Fibroblast of the aortic adventitia (primary cell): ENCODE measurements at places on chromosomes 12 and 14. TPM values are rescaled to one million over a fixed set of nuclear protein-coding genes. Genes with fewer than 3 reads are reported as not detected.

SLC10A1 gene
- not detected in 2 replicates for total RNA-seq

TAS2R8 gene
- 0.45 TPM in 1 of 2 replicates, not detected in the other for total RNA-seq

RNF212B gene
- not detected in 2 replicates for total RNA-seq

STYX gene
- total RNA-seq: 9.3 and 50.7 TPM in 2 replicates

RASSF8 gene
- total RNA-seq: 85.8 and 128 TPM in 2 replicates

PRB4 gene
- total RNA-seq: not detected in 2 replicates

CCDC59 gene
- total RNA-seq: 17.3 and 57.1 TPM in 2 replicates

LRFN5 gene
- total RNA-seq: 12.1 and 12.8 TPM in 2 replicates

DNA sequence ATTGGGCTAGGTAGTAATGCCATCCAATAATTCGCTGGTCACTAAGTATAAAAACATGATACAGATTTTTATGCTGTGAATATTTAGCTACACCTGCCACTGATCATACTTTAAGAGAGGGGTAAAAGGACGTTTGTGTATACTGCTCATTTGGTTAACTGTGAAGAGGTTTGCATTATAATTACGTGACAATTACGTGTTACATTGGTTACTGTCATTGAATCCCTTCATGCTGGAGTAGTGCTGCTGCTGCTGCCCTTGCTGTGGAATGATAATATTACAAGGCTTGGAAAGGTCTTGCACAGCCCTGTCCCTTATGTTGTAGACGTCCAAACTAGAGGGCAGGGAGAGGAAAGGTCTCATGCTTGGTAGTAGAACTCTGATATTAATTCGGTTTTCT, 312.2 kb upstream of the ATP2B1 start:
- DNase-seq: no peak

- DNase-seq: no peak
These were observed 155.8 kb upstream of the FKBP4 start for GRCh38 chr12:2639020-2639298.

DNA sequence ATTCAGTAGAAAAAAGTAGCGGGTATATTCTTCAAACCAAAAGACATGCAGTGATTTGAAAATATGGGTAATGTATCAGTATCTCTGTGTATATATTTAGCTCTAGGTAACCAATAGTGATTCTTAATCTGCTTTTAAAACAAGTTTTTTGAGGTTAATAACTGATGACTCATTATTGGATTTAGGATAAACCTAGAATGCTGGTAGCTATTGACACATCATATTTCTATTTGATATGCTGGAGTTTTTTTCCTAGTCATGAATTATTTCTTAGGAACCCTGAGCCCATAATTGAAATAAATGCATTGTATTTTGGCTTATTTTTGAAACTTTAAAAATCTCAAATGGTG, 15.5 kb downstream of the ARF6 start:
- no peak for DNase-seq

- no peak for DNase-seq
These were observed 55.6 kb downstream of the ESRRB start for GRCh38 chr14:76431538-76431937.

GRCh38 chr12:4991801-4992200, 51.9 kb upstream of the KCNA5 start:
- DNase-seq: no peak

DNA sequence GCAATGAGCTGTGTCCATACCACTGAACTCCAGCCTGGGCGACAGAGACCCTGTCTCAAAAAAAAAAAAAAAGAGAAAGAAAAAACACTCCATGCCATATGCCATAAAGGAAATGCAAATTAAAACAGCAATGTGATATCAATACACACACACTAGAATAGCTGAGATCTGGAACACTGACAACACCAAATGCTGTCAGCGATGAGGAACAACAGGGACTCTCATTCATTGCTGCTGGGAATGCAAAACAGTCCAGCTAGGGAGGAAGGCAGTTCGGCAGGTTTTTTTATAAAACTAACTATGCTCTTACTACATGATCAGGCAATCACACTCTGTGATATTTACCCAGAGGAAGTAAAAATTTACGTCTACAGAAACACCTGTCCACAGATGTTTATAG, 3.4 kb upstream of the ABCB9 start:
- DNase-seq: no peak

GRCh38 chr12:46207644-46208043, 61.2 kb downstream of the SLC38A1 start:
- DNase-seq: no peak

DNA sequence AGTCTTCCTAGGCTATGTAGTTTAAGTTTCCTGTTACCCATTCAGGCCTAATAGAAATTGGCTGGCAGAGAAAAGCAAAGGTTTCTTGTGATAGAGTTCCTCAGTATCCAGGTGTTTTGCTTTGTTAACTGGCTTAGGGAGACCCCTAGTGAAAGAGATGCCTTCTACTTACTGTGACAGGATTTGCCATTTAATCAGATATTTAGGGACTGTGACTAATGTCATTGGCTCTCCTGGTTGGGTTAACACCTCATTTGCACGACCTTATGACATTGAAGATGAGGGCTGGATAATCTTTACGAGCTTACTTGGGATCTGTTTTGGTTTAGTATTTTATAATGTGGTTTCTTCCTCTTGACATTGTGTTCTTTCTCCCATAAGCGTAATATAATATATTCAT, 5.8 kb downstream of the MON2 start:
- DNase-seq: no peak

DNA sequence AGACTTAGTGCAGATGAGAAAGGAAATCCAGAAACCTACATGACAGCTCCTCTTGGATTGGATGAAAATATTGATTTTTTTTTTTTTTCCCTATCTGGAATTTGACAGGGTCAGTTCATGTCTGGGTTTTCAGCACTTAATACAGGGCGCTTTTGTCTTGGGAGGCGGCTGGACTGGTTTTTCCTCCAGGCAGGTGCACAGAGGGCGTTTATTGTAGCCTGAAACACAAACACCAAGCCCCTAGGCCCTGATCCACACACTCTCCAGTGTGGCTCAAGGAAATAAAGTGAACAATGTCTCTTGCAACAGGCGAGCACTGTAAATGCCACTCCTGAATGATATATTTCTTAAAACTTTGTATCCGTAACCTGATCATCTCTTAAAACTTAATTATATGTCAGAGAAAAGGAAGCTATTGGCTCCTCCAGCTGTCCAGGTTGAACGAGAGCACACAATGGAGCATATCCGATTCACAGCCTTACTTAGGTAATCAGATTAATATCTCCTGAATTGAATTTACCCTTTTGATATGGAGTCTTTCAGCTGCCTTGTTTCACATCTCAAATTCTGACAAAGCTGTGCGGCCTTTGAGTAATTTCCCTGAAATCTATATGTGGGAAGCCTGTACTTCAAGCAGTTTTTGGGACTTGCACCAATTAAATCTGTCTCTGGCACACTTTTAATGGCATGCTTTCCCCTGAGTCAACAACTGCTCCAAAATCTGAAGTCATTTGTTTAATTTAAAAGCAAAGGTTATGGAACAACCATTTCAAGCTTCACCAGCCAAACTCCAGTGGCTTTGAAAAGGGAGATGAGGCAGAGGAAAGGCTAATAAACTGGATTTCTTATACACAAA, 485.7 kb downstream of the ZFP36L1 start:
- DNase-seq: peak; percentile 62

- DNase-seq: no peak
These were observed 112.5 kb downstream of the DENND5B start for GRCh38 chr12:31478425-31478824.

GRCh38 chr12:115813256-115813655, 464.2 kb downstream of the MED13L start:
- no peak for DNase-seq

GRCh38 chr12:45433441-45433868, 217.6 kb downstream of the ANO6 start:
- no peak for DNase-seq

GRCh38 chr12:132062481-132062880, 81.6 kb downstream of the DDX51 start:
- DNase-seq: no peak

GRCh38 chr12:116498471-116498870, 60.7 kb upstream of the MAP1LC3B2 start:
- peak; percentile 81 for DNase-seq

GRCh38 chr14:101973356-101973755, 9.0 kb downstream of the DYNC1H1 start:
- DNase-seq: no peak

DNA sequence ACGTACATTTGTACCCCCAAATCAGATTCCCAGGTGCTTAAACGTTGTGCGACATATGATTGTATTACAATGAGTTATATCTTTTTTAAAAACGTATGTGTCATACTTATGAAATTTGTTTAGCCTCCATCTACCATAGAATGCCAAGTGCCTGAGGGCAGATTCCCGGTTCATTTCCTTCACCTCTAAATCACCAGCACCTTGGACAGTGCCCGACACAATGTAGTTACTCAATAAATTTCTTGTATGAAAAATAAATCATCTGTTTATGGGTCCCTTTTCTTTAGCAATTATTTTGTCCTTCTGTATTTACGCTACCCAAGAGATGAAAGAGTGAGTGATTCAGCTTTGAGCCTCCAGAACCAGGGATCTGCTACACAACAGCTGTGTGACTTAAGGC, 157.4 kb downstream of the TBX5 start:
- no peak for DNase-seq

DNA sequence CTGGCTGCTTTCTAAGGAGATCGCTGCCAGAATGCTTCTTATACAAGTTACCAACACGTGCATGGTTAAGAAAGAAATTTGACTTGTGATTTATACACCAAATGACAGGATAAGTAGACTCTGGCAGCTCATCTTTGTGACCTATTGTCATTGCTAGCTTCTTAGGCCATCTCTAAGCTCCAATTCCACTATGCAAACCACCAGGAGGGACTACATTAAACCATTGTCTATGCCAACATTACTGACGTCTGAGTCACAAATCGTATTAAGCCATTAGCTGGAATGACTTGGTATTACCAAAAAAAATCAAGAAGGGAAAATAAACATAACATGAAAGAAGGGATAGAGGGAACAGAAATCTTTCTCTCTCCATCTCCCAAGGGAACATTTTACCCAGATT, 15.8 kb upstream of the VPS33A start:
- peak; percentile 88 for DNase-seq
